GM12891 (cell line): ENCODE measurements at places on chromosomes 3 and 15.

DNA sequence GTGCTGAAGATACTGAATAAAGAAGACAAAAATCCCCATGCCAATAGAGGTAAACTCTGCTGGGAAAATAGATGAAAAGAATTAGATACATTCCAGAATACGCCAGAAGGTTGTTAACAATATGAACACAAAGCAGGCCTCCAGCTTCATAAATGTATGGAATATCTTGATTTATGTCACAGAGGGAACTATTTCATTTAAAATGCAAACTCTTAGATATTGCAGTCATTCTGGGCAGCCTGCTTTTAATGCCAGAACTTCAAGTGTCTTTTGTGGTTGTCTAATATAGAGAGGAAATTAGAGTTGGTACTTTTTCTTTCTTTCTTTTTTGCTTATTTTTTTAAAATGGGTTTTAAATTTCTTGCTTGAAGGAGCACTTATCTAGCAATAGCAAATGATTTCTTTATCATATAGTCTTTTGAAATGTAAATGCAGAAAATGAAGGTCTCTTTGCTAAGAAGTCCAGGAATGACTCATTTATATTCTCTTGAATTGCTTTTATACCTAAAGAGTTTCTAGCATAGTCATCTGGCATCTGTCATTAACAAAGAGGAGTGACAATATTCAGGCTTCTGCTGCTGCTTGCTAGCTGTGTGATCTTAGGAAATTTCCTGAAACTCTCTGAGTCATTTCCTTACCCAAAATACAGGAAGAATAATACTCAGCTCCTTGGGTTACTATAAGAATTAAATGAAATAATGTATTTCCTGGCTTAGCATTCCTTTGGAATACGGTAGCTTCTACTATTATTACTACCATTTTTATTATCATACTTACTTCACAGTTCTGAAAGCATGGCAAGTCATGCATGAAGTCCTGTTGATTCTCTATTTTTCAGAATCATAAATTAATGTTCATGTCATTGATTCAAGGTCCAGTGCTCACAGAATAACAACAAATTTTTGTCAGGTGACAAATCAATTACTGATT, 527.6 kb downstream of the DIPK2A start:
- no peak for DNase-seq

- DNase-seq = no peak
These were observed 325.8 kb downstream of the KCNH8 start for GRCh38 chr3:19473971-19474580.

DNA sequence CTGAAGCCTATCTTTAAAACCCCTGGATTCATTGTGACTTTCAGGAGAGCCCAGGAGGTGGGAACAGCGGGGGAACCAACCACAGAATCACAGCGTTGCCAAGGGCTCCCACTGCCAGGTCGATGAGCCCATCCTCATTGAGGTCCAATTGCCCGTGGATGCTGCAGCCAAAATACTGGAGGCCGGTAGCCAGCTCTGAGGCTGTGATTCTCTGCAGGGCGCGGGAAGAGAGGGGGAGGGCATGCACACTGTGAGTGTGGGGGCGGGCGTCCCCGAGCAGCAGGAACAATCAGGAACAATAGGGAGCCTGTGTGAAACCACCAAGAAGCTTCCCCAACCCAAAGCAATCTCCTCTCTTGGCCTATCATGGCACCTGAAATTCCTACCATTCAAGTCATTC, 53.4 kb downstream of the FEM1B start:
- DNase-seq = no peak

- no peak for DNase-seq
These were observed 31.5 kb upstream of the TFDP2 start for GRCh38 chr3:142180761-142181362.

DNA sequence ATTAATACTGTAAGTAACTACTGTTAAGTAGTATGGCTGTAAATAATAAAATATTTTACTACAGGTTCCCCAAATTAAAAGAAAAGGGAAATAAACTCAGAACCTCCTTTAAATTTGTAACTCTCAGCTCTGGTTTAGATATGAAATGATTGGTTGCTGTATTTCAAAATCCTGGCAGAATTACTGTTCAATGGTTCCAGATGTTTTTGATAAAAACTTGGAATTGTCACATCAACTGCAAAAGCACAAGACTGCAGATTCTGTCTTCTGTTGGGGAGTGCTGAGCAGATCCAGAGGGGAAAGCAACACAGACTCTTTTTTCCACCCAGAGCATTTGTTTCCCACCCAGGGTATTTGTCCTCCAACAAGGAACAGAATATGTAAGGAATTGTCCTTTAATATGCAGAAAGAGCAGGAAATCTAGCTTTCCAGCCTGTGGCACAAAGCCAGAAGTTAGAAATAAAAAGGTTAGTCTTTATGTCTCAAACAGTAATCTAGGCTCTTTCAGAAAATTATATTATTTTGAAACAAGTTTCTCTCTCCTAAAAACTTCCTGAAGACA, 178.1 kb downstream of the KLHL25 start:
- no peak for DNase-seq

- DNase-seq = no peak
These were observed 241.7 kb downstream of the FEZF2 start for GRCh38 chr3:62131620-62132019.

- DNase-seq = no peak
These were observed 139.3 kb downstream of the SOX2 start for GRCh38 chr3:181851063-181851462.
